ENCODE measurements at places on chromosomes 3 and 15.

DNA sequence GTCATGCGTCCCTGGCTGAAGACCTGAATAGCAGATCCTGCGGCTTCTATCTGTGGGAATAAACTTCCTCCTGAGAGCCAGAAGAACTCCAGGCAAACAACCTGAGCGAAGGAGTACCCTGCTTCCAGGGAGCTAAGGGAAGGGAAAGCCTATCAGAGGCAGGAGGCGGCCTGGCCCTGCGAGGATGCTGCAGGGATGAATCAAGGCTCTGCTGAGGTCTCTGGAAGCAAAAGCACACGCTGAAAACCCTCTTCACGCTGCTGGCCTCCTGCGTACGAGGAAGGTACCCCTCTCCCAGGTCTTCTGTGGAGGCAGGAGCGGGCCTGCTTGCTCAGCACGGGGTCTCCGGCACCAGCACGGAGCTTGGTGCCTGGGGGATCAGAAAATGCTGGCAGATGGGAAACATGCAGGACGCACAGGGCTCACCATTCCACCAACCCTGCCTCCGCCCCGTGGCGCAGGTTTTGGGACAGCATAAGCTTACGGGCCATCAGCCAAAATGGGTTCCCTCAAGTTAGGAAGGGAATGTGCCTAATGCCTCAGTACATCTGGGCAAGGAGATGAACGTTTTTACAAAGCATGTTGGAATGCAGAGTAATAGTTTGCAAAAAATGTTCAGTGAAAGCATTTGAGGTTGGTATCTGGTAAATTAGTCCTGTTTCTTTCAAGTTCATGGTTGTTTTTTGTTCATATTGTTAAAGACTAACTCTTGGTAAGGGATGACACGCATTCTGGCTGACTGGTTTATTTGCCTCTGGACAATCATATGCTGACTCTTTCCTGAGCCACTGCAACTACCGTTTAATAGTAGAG, 72.3 kb downstream of the CHSY1 start:
- DNase-seq, result no peak

- no peak for DNase-seq
Observed at GRCh38 chr3:116929505-116930222, 220.1 kb downstream of the TUSC7 start.

- peak; percentile 87 for DNase-seq
Observed at GRCh38 chr15:43776718-43777266, at the start of gene ELL3. Gene ELL3, minus strand, starts transcription at chr15:43776966. Its CDS starts 65 bp downstream, at chr15:43776901.

DNA sequence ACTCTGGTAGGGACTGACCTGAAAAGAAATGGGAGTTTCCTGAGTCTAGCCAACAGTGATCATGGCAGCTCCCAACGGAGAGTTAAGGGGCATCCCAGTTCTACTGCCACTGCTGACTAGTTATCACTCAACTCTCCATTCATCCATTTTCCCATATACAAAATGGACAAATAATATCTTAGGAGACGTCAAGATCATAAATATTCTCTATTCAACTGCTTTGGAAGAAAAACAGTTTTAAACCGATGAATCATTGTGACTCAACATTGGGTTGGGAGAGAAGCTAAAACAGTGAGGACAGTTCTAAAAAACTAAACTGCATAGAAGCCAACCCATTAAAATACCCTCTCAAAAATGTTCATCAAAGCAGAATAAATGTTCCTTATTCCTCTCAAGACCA, 57.6 kb upstream of the CHRM5 start:
- no peak for DNase-seq

GRCh38 chr3:4029135-4029534, 229.9 kb downstream of the LRRN1 start:
- no peak for DNase-seq

DNA sequence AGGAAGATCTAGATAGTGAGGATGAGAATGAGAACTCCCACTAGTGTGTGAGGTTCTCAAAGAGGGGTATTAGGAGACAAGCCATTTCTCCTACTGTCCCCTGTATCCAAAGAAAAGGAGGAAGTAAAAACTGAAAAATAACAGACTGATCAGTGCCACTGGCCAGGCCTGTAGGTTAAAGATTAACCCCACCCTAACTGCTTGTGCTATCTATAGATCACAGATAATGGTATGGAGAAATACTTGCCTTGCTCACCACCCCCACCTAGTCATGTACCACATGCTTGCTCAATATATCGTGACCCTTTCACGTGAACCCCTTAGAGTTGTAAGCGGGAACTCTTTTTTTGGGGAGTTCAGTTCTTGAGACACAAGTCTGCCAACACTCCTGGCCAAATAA, 519.7 kb upstream of the FRG2C start:
- no peak for DNase-seq

DNA sequence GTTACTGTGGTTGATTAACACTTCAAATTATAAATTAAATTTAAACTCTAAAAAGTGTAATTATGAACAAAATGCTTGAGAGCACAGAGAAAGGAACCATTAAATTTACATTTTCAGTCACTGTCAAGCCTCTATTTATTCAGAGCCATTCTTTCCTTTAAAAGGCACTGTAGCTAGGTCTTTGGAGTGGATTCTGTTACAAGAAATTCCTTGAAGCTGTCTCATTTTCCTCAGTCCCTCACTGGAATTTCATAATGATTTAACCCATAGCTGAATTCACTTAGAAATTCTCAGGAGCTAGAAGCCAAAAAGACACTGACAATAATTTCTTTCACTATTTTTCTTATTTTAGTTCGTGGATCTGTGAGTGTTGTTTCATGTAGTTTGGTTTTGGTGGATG, 81.2 kb upstream of the TCF12 start:
- no peak for DNase-seq

GRCh38 chr3:182821221-182821981, 28.1 kb downstream of the ATP11B start:
- DNase-seq, result no peak

DNA sequence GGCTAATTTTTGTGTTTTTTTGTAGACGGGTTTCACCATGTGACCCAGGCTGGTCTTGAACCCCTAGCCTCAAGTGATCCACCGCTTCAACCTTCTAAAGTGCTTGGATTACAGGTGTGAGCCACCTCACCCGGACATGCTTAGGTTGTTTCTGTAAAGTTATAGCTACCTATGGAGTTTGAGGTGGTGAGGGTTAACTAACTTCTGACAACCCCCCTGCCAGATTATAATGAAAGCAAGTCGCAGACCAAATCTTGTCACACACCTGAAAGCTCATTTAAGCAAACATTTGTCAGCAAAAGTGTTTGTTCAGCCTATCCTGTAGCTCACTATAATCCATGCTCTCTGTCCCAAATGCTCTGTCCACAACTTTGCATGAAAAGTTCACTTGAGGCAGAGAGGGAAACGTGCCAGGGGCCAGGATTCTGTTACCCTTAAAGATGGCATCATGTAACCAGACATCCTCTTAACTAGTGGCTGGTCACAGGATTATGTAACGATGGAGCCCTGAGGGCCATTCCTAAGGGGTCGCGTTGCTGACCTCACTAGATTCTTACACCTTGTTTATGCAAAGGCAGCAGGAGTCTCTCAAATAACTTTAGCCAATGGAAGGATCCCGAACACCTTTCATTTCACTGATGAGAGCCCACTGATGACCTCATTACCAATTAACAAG, 24.1 kb upstream of the SENP5 start:
- DNase-seq, result no peak

DNA sequence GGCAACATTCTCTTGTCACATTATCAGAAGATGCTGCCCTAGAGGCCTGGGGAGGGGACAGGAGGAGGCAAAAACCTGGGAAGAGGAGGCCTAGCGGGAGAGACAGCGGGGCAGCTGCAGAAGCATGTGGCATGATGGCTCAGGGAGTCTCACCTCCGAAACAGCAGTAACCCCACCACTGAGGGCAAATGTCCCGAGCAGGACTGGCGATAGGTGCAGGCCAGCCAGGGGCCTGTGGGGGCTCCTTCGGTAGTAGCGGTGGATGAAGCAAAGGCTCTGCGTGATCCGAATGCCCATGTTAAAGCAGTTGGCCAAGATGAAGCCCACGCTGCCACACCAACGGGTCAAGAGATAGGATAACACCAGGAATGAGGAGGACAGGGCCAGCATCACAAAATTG, 38.0 kb downstream of the RFT1 start:
- no peak for DNase-seq

GRCh38 chr3:154972951-154973350, 107.2 kb upstream of the MME start:
- no peak for DNase-seq

- DNase-seq, result no peak
Observed at GRCh38 chr15:32698773-32699390, 18.9 kb upstream of the GREM1 start.

- no peak for DNase-seq
Observed at GRCh38 chr3:152745646-152746045, 89.3 kb upstream of the P2RY1 start.

DNA sequence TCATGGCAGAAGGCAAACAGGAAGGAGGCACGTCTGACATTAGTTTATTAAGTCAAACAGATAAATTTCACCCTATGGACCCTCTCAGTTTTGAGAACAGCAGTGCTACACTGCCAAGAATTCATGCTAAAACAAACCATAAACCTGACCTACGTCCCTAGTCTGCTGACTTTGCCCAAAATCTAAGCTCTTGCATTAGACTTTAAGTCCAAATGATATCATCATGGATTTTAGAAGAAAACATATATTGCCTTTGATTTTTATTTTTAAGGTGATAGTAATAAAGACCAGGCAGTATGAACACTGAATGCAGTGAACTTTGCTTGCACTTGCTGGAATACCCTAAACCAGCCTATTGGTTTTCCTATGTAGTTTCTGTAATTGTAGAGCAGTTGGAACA, 79.6 kb upstream of the GADL1 start:
- DNase-seq, result no peak

DNA sequence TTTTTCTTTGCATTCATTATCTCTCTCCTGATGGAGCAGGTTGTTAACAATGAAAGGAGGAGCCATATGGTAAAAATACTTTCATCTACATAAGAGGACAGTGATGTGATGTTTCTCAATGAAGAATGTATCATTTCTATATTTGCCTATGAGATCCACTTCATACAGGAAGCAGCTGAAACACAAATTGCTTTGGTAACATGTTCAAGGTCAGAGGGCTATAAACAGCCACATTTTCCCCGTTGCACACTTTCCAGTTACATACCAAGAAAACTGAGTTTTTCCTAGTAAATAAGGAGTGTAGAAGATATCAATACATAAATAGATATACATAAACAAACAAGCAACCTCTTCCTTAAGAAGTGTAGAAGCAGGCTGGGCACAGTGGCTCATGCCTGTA, 32.6 kb upstream of the GYG1 start:
- no peak for DNase-seq

- DNase-seq, result no peak
Observed at GRCh38 chr3:112482675-112483074, 16.6 kb downstream of the BTLA start.

DNA sequence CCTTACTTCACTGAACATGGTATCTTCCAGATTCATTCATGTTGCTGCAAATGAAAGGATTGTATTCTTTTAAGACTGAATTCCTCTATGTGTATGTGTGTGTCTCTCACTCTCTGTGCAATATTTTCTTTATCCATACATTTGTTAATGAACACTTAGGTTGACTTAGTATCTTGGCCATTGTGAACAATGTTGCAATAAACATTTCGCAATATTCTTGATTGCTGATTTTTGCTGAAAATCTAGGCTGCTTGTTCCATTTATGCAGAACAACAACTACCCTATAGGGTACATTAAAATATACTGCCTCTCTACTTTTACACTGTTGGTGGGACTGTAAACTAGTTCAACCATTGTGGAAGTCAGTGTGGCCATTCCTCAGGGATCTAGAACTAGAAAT, 732.4 kb downstream of the CADM2 start:
- DNase-seq, result no peak

GRCh38 chr3:133827684-133828083, 22.1 kb downstream of the SRPRB start:
- DNase-seq, result no peak

- no peak for DNase-seq
Observed at GRCh38 chr3:28280781-28281180, 39.4 kb downstream of the CMC1 start.

- DNase-seq, result peak; percentile 76
Observed at GRCh38 chr15:59691194-59691805, 2.2 kb upstream of the BNIP2 start.

DNA sequence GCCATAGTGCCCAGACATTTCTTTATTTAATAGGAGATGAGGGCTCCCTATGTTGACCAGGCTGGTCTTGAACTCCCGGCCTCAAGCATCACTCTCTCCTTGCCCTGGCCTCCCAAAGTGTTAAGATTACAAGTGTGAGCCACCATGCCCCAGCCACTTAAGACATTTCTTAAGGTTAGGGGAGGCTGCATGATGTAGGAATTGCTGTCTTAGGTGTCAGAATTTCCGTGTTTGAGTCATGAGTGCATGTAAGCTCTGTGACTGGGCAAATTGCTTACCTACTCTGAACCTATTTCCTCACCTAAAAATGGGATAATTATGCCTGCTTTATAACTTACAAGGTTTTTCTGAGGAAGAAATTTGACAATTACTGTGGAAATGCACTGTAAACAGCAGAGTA, 34.2 kb upstream of the SIAH2 start:
- no peak for DNase-seq

- no peak for DNase-seq
Observed at GRCh38 chr3:178308771-178309170, 227.5 kb upstream of the KCNMB2 start.

- DNase-seq, result no peak
Observed at GRCh38 chr15:36608180-36608579, 28.8 kb downstream of the CDIN1 start.

DNA sequence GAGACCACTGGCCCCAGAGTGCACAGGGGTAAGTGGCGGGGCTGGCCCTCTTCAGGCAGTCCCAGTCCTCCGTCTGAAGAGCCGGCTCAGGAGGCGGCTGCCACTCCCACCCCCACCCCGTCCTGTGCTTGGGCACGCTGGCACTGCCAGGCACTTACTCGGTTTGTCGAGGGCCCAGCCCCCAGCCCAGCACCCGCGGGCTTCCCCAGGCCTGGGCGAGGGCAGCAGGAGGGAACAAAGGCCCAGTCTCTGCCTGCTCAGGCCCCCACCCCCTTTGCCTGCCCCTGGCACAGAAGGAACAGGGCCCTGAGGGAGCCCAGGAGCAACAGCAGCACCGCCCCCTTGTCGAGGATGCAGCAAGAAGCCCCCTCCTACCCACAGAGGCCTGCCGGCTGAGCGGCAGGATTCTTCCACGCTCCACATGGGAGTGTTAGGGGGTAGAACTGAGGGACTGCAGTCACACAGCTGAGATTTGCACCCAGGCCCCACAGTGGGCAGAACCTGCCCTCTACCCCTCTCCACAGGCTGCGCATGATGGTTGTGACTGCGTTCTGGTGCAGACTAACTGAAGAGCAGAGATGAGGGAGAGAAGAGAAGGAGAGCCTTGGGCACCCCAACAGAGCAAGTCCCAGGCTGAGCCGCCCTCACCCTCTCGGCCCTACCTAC, 8.9 kb downstream of the DUSP7 start:
- no peak for DNase-seq

GRCh38 chr15:70907784-70908471, 15.3 kb downstream of the LRRC49 start:
- DNase-seq, result no peak

All from Peyer's patch (tissue), 4 donors.